ENCODE measurements at places on chromosomes 2 and 18.

GRCh38 chr2:117432746-117433145, 381.7 kb upstream of the DDX18 start:
- DNase-seq = no peak

DNA sequence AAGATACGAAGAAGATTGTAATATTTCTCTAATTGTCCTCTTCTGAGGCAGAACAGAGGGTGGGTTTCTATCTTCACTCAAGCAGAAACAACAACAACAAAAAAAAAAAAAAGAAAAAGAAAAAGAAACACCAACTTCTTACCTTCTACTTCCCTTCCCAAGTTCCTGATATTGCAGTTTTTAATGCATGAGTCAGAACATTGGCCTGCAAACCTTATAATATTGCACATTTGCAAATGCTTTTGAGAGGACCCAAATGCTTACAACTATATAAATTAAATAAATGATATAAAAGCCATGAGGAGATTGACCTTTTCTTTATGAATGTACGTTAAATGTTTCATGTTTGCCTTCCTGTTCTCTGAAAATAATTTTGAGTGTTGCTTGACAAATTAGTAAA, 37.3 kb downstream of the PAX3 start:
- DNase-seq = no peak

DNA sequence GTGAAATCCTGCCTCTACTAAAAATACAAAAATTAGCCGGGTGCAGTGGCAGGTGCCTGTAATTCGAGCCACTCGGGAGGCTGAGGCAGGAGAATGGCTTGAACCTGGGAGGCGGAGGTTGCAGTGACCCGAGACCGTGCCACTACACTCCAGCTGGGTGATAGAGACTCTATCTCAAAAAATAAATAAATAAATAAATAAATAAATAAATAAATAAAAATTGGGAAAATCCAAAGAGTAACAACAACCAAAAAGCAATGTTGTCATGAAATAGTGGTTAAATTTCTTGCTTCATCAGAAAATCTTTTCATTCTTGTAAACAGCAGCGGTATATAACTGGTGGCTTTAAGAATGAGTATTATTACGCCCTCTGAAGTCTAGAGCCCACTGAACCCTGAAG, 54.4 kb downstream of the HEATR5B start:
- no peak for DNase-seq

- no peak for DNase-seq
Observed at GRCh38 chr2:189360861-189361260, 80.4 kb upstream of the WDR75 start.

DNA sequence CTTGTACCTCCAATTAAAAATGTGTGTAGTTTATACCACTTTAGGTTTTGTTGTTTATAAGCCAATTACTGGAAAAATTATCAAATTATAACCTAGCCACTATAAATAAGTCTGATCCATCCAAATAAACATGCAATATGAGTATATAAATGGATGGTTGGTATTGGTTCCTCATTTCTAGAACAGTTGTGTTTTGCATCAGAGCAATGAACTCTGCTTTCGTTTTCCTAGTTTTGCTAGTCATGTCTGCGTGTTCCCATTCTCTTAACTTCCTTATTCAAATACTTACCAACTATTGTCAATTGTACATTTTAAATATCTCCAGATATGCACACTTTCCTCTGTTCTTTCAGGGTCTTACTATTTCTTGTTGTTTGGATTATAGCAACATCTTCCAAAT, 641.7 kb downstream of the NR4A2 start:
- no peak for DNase-seq

DNA sequence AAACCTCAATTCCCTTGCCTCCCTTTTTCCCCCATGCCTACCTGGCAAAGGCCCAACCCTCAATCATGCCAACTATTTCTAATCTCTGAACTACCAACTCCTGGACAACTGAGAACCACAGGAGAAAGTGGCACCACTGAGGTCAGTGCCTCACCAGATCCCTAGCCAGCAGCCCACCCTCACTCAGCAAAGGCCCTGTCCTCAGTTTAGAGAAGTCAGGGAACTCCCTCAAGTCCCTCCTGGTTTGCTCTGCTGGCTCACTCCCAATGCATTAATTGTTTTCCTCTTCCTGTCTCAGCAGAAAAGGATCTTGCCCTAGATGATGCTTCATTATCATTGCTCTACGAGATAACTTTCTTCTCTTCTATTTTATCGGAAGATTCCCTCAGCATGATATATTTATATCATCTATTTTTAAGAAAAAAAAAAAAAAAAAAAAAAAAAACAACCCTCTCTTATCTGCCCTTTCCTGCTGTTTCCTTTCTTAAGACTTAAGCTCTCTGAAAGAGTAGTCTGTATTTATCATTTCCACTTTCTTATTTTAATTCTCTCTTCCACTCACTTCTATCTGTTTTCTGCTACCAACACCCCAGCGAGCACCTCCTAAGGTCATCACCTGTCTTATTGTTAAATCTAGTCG, 22.7 kb upstream of the ZBTB14 start:
- DNase-seq = no peak

- peak; percentile 39 for DNase-seq
Observed at GRCh38 chr2:196205011-196205766, 33.8 kb upstream of the STK17B start.

- peak; percentile 79 for DNase-seq
Observed at GRCh38 chr2:190718652-190719526, 70.0 kb downstream of the NAB1 start.

GRCh38 chr2:60073201-60073600, 480.3 kb downstream of the BCL11A start:
- DNase-seq = no peak

DNA sequence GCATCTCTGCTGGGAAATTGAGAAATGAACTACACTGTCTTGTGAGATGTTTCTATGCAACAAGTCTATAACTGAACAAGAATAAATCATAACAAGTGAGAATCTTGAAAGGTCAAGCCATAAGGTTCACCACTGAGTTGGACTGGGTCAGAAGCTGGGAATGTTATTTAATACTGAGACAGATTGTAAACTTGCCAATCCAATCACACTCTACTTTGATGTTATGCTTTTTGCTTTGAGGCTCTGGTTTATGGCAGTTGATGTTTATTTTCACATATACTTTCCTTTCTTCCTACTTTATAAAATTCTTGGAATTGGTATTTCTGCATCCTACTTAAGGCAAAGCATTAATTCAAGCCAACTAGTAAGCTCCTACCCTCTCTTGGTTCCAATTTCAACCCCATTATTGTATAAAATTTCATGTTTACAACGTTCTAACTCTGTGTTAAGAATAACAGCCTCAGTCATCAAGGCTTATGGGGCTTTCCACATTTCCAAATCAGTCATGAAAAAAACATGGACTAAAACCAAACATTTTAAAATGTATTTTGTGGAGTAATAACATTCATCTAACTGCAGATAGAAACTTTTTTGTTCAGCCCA, 533.4 kb downstream of the NYAP2 start:
- no peak for DNase-seq

DNA sequence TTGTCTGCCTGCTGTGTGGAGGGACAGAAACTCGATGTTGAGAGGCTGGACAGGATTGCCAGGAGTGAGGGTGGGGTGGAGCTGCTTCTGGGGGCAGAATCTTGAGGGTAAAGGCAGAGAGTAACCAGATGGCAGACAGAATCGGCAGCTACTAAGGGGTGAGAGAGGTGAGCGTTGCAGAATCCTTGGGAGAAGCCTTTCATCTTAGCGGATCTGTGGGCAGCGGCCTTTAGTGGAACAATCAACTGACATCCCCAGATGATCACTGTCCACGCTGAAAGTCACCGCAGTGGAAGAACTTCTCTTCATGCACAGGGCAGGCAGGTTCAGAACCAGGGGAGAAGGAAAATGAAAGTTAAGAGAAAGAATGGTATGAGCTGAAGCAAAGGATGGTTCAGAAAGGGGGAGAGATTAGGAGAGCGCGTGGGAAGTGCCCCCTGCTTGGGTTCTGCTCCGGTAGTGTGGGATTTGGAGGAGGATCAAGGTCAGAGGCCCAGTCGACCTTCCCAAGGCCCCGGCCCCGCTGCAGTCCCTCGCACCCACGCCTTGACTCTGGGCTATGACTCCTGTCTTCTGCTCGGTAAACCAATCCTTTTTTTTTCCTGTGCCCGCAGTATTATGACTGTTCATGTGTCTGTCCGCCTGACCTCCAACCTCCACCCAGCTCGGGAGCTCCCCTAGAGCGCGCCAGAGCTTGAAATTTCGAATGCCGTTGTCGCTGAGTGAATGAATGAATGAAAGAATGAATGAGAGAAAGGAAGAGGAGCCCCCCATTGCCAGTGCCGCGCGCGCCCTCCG, 584 bp downstream of the BOLA3 start:
- no peak for DNase-seq

- no peak for DNase-seq
Observed at GRCh38 chr2:238589591-238590460, 163.1 kb downstream of the ASB1 start.

DNA sequence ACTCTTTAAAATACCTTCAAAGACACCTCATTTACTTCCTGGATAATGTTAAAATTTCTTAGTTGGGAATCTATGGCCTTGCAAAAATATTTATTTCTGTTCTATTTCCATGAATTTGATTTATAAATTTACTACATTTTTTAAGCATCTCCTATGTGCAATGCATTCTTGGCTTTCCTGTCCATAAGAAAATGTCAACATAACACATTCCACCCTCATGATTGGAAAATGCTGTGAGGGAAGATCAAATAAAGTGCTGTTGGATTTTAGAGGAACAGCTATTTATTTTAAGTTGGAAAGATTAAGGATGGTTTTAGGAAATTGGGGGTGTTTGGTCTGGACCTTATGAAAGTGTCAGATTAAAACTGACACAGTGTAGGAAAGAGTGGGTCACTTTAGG, 45.4 kb upstream of the MC4R start:
- peak; percentile 19 for DNase-seq

GRCh38 chr2:3175568-3175955, 202.1 kb downstream of the EIPR1 start:
- DNase-seq = no peak

DNA sequence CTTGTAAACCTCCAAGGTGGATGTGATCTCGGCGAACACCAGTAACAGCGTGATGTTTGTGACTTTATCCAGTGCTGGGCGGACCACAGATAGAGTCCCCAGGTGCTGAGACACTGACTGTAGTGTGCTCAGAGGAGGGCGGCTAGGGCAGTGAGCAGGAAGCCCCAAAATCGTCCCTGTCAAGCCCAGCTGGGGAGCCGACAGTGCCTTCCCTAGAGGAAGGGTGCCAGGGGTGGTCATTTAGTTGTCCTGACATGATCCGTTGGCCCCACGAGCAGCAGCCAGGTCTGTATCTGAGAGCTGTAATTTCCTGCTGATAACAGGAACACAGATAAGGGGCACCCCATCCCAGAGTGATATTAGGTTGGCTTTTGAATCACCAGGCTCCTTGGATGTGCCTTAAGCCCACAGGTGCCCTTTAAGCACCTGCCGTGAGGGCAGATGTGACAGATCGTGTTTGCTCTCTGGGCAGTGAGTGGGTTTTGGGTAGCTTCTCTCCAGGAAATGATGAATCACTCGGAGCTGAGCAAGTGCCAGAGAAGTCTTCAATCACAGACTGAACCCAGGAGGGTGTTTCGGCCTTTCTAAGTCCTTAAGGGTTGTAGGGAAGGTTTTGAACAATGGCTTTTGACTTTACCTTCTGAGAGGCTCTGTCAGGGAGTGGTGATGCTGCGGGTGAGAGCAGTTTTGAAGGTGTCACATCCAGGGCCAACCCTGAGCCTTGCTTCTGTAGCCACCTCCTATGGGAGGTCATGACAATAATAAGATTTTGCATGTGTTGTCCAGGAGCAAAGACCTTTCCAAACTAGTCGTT, 7.7 kb downstream of the LPIN1 start:
- peak; percentile 44 for DNase-seq

DNA sequence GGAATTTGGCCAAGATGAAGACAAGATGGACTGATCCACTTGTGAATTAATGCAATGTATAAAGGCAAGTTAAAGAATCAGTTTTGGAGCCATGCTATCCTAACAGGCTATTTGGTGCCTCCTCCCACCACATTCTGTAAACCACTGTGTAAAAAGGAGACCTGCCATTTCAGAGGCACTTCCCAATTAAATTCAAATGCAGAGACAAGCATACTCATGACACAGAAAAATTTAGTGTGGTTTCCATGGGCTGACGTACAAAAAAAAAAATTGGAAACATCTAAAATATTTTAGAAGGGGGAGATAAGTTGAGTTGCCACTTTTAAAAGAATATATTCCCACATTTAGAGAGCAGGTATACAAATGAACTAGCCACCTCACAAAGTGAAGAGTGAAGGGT, 112.1 kb downstream of the TCF4 start:
- peak; percentile 38 for DNase-seq

DNA sequence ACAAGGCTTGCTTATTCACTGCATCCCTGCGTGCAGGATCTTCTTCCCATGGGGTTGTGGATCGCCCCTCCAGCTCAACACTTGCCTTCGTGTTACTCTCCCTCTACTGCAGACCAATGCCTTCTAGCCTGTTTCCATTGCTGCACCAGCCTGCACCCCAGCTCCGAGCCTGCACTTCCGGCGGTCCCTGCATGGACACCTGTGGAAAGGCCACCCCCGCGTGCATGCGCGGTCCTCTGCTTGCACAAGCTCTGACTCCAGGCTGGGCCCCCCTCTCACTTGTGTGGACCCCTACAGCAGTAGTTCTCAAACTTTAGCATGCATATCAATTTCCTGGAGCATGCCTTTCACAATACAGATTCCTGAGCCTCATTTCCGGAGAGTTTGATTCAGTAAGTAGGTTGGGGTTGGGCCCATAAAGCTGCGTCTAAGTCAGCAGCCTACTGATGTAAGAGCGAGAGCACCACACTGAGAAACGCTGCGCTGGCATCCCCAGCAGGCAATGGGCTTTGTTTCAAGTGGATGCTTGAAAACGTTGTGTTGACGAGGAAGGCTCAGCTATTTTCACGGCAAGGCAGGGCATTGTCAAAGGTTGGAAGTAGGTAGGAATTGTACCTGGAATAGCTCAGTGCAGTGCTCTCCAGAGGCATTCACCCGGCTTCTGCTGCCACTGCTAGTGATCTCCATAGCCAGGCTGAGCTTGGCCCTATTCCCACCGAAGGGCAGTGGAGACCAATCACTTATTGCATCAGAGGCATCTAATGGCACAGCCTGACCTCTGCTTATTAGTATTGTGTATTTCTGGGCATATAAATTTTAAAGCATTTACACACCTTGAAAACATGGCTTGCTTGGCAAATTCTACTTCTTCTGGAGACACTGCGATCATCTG, 32.6 kb downstream of the CREG2 start:
- DNase-seq = no peak

- DNase-seq = peak; percentile 21
Observed at GRCh38 chr2:38835015-38835601, 40.6 kb downstream of the DHX57 start.

GRCh38 chr2:217360781-217361482, 501.1 kb upstream of the TNP1 start:
- DNase-seq = peak; percentile 96

- peak; percentile 8 for DNase-seq
Observed at GRCh38 chr2:187138265-187138664, 289.3 kb upstream of the ZSWIM2 start.

- DNase-seq = peak; percentile 55
Observed at GRCh38 chr18:34957119-34957863, 83.9 kb upstream of the MAPRE2 start.

GRCh38 chr18:61322265-61322873, 10.9 kb upstream of the CDH20 start:
- peak; percentile 60 for DNase-seq
